ENCODE measurements at places on chromosomes 11 and 22. TPM values are rescaled to one million over a fixed set of nuclear protein-coding genes. Genes with fewer than 3 reads are reported as not detected.
A peak's percentile ranks its signal among the peaks of the same experiment; 100 is the strongest.

Gene SYT9
- 0.02 TPM for polyA plus RNA-seq

Gene DDI1
- not detected for polyA plus RNA-seq

Gene SMTNL1
- polyA plus RNA-seq: not detected

GRCh38 chr22:36165141-36165540 is 4.6 kb upstream of the APOL3 start:
- DNase-seq: no peak

Gene UBASH3B
- 4.4 TPM for polyA plus RNA-seq

Gene TPP1
- polyA plus RNA-seq: 61.6 TPM

DNA sequence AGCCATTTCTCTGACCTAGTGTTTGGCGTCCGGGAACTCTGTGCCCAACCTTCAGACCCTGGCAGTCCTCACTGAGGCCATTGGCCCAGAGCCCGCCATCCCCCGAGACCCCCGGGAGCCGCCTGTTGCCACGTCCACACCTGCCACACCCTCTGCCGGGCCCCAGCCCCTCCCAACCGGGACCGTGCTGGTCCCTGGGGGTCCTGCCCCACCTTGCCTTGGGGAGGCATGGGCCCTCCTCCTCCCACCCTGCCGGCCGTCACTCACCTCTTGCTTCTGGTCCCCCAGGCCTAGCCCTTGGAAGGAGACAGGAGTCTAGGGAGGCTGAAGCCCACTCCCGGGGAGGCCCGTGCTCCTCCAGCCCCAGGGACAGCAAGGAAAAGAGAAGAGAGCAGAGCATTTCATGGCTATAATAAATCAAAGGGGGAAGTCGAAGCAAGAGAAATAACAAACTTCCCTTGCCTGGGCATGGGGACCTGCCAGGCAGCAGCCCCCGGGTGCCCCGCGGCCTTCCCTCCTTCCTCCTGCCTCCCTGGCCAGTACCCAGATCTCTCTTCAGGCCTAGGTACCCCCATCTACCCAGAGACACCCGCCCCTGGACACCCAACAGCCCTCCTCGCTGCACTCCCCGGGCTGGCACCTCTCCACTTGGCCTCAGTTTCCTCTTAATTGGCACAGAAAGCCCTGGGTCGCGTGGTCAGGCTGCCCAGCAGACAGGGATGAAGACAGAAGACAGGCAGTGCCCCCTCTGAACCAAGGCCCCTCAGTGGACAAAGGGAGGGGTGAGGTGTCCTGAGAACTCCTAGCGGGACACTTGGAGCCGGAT is 13.0 kb upstream of the SLC39A13 start:
- peak; percentile 90 for DNase-seq

DNA sequence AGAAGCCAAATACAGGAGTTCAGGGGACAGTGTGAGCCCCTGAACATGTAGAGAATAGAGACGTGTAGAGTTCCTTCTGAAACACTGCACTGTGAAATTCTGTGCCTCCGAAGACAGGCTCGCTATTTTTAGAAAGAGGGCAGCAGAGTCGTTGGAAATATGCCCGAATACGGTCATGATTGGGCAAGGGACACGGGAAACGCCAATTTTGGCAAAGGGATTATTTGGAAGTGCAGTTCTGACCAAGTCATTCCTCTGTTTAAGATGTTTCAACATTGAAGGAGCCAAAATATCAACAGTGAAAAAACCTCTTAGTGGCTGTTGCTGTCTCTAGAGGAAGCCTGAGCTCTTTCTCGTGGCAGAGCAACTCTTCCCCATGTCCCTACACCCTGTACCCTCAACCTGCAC is 9.5 kb upstream of the CBX6 start:
- no peak for DNase-seq

Gene TMPRSS4
- 0.21 TPM for polyA plus RNA-seq

DNA sequence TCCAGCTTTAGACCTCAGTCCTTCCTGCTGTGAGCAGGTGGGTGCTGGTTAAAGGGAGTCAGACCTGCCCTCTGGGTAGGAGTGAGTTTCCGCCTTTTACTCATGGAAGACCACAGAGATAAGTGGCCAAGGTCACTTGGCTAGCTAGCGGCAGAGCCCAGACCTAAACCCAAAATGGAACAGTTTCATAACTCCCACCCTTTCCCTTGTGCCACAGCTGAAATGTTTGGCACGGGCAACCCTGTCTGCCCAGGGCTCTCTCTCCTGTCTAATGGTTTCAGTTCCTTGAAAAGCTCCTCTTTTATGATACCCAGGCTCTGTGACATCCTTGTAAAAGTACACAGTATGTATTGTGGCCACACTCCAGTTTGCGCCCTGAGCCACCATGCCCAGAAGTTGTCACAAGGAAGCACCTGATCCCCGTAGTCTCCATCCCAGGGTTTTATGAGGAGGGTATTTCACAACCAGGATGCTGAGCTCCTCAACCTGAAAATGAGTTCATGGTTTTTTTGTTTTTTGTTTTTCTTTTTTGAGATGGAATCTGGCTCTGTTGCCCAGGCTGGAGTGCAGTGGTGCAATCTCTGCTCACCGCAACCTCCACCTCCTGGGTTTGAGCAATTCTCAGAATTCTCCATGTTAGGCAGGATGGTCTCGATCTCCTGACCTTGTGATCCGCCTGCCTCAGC is 5.1 kb downstream of the MB start:
- DNase-seq: no peak

GRCh38 chr22:36405671-36406538 is 18.1 kb upstream of the MYH9 start:
- DNase-seq: peak; percentile 92

DNA sequence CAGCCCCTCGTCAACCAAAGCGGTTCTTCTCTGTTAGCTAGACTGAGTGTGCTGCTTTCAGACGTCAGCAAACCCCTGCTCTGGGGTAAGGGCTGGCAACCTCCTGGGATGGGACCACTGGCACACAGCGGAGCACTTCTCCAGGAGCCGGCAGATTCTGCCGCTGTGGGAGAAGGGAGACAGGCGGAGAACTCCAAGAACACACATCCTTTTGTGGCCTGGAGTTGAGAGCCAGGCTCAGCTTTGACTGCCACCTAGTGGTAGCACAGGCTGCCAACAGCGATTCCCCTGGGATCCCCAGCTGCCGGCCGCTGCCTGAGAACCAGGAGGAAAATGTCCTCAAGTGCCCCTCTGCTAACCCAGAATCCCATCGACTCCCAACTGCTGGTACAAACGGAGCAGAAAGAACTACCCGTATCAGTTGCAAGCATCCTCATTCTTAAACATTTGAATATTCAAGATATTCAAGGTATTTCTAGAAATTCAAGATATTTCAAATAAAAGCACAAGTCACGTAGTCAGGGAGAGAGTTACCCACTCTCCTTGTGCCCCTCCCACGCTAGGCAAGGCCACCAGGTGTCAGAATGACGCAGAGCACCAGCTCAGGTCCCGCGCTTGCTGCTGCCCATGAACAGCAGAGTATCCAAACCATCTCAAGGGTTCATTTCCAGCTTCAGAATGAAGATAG is 4.9 kb downstream of the LTO1 start:
- peak; percentile 89 for DNase-seq

Gene FAM83F
- polyA plus RNA-seq: 0.02 TPM

Gene TYR
- not detected for polyA plus RNA-seq

GRCh38 chr22:24137595-24137994 is 43.7 kb upstream of the SUSD2 start:
- no peak for DNase-seq

Gene TRIM51
- not detected for polyA plus RNA-seq

- no peak for DNase-seq
Measured at GRCh38 chr11:19574916-19575315, 137.7 kb upstream of the NAV2 start.

DNA sequence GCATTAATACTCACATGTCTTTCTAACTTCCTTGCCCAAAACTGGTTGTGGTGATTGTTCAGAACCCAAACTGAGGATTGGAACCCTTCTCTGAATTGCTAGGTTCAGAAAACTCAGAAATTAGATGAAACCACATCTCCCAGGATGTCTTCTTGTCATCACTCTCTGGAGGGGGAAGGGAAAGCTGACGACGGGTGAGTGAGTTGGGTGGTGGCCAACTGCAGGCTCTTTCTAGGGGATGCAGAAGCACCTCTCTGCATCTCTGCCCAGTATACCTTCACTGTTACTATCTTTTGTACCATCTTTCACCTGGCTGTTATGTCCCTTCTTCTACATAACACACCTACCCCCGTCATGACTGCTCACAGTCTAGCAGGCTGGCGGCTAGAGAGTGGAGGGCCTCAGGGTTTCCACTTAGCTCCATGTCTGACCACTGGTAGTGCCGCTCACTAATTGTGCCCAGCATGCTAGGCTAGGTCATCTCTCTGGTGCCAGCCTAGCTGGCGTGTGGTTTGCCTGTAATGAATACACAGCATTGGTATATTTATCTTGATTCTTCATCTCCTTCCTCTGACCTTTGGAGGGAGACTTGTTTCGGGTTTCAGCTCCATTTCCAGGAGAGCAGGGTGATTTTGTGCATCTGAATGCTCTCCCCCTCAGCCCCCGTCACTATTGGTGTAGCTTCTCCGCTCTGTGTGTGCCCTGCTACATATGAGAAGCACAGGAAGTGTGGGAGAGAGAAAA is 7.3 kb downstream of the GRAMD1B start:
- DNase-seq: no peak

DNA sequence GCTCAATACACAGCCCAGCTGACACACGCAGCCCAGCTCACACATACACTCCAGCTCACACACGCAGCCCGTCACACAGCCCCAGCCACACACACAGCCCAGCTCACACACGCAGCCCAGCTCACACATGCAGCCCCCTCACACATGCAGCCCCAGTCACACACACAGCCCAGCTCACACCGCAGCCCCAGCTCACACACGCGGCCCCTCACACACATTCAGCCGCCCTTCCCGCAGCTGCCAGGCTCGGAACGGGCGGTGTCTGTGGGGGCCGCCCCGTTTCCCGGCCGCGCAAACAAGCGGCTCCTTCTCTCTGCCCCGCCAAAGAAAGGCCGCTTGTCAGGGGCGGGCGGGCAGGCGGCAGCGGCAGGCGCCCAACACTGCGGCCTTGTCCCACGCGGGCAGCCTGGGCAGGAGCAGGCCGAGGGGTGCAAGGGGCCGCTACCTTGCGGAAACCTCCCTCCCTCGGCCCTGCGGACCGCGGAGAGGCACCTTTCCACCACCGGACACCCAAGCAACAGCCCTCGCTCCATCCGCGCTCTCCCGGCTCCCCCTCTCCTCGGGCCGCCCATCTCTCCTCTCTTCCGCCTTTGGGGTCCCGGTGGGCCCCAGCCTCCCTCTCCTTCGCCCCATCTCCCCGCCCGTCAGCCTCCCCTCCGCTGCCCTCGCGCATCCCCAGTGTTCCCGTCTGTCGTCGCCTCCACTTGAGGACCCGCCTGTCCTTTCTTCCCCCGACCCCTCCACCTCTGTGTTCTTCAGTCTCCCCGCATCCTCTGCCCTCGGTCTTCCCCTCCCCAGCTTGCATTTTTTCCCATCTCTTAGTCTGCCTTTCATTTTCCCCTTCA is 2.2 kb downstream of the PHLDB1 start:
- DNase-seq: peak; percentile 78

Gene MISFA
- not detected for polyA plus RNA-seq

Gene FZD4
- polyA plus RNA-seq: 3.0 TPM

DNA sequence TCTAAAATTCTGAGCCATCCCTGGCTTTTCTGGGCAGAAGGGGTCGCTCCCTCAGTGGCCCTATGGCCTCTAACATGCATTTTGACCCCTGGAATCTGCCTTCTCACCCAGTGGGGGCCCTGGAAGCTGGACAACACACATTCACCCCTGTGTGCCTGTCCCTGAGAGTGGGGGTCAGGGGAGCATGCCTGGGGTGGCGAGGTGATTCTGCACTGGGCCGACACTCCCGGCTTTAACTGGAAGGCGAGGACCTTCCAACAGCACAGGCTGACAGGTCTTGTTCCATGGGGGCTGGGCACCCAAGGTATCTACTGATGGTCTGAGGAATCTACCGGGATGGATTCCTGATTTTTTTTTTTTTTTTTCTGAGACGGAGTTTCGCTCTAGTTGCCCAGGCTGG is 10.7 kb downstream of the PPM1F start:
- no peak for DNase-seq

DNA sequence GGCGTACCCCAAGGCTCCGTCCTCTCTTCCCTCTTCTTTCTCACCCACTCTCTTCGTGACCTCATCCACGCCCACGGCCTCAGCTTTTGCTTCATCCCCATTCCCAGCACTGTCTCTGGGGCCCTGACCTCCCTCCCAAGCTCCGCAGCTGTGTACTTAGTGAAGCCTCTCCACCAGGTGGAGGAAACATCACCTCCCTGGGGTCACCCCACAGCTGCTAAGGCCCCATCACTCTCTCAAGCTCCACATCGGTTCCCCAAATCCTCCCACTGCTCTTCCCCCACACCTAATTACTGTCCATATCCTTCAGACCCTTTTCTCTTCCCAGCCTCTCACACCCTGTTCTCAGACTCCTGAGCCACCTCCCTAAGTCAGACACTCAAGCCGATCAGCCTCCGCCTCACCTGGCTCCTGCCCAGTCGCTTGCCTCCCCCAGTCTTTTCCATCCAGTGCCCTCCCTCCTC is 7.9 kb upstream of the SYT7 start:
- DNase-seq: no peak

DNA sequence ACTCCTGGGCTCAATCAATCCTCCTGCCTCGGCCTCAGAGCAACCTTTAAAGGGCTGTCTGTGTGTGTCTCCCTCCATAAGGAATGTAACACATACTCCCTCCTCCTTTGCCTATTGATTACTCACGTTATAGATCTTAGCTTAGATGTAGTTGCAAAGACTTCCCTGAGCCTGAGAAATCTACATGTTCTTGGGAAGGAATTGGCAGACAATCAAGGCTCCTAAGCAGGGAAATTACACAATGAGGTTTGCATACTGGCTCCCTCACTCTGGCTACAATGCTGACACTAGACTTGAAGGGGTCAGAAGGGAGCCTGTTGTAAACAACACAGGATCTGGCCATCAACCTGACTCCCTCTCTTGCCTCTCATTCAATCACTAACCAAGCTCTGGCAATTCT is 5.2 kb upstream of the OLFML1 start:
- DNase-seq: no peak

DNA sequence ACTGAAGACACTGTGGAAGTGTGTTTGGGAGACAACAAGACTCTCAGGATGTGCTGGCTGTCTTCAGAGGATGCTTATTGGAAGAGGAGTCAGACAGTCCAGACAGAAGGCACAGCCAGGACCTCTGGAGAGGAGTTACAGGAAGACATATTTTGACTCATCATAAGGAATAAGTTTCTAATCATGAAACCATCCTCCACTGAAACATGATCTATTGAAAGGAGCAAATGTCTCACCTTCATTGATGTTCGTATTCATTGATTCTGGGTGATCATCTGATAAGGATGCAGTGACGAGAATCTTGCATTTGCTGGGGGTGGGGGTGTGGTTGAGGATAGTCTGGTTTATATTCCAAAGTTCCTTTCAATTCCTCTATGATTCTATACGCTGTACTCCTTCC is 2.5 kb upstream of the CXCR5 start:
- DNase-seq: no peak
